ENCODE measurements at places on chromosomes 2 and 18.

GRCh38 chr2:170142502-170142901, 35.4 kb upstream of the MYO3B start:
- DNase-seq = no peak

GRCh38 chr2:238183821-238184220, 19.7 kb downstream of the ILKAP start:
- DNase-seq = no peak

GRCh38 chr2:43605079-43605655, 9.3 kb upstream of the THADA start:
- DNase-seq = no peak

GRCh38 chr2:42961385-42961811, 169.0 kb upstream of the HAAO start:
- DNase-seq = no peak

DNA sequence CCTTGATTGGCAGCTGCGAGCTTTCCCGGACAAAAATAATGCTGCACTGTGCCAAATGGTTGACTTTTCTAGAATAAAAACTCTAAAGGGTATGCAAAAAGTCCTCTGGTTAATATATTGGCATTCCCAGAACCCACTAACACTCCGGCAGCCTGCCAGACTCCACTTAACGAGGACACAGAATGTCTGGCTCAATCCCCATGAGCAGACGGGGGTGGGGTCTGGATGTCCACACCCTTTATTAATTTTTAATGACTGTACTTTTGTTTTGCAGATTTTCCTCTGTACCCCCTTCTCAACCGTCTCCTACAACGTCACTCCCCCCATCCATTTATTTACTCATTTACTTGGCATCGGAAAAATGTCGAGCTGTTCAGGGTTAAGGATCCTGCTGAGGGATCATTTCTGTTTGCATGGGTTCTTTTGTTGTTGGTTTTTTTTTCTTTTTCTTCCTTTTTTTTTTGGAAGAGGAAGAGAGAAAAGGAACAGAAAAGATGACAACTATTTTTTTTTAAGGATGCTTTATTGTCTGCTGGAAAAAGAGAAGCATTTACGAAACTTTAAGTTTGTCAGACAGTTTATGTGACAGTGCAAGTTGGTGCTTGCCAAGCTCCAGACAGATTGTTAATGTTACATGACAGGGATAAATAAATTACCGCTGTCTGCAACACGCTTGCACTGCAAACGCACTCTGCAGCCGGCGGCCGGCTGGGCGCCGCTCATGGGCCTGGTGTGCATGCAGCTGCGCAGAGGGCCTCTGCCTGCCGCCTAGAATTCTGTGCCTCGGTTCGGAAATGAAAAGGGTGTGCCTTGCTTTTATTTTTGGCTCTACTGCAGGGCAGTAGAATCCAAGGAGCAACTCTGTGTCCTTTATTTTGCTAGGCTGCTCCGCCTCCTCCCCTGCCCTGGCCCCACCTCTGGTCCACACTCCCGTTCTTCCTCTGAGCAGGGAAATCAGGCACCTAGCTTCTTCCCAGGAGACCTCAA, 3.6 kb downstream of the LDLRAD4 start:
- no peak for DNase-seq

GRCh38 chr2:44398243-44398897, 36.6 kb downstream of the CAMKMT start:
- no peak for DNase-seq
